GF-D8 (cell line): ENCODE measurements at places on chromosomes 5 and 9.

- no peak for DNase-seq
These were observed 330.0 kb downstream of the RASEF start for GRCh38 chr9:82732928-82733327.

- no peak for DNase-seq
These were observed 53.8 kb downstream of the GLRA1 start for GRCh38 chr5:151870820-151871219.

DNA sequence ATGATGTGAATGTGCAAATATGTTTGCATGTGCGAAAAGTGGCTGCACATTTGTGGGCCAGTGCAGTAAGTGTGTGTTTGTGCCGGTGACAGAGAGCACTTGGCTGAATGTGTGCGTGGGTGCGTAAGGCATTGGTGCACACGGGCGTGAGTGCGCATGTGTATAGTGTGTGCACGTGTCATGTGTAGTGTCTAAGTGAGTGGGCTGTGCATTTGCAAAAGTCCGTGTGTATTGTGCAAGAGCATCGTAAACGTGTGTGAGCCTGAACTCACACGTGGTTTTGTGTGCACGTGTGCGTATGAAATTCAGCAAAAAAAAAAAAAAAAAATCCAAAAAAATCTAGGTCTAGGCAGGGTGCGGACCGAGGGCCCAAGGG is 6.5 kb upstream of the EBF1 start:
- DNase-seq = no peak

GRCh38 chr5:101390151-101390908 is 487.2 kb upstream of the ST8SIA4 start:
- no peak for DNase-seq

- no peak for DNase-seq
These were observed 35.8 kb upstream of the SPRY4 start for GRCh38 chr5:142360607-142361120.

DNA sequence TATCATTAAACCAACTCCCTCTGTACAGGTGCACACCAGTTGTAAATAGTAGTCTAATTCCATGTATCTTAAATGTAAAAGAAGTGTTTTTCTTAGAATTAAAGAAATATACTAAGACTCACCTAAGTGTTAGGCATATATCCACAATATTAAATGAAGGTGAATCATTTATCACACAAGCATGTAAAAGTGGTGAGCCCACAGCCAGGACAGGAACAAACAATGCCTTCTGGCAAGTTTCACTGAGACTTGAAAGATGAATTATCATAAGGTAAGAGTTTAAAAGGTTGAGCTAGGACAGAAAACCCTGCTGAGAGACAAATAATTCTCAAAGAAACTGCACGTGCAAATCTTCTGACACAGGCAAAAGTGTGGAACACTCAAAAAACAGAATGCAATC is 832.5 kb downstream of the TAF11L14 start:
- DNase-seq = no peak

DNA sequence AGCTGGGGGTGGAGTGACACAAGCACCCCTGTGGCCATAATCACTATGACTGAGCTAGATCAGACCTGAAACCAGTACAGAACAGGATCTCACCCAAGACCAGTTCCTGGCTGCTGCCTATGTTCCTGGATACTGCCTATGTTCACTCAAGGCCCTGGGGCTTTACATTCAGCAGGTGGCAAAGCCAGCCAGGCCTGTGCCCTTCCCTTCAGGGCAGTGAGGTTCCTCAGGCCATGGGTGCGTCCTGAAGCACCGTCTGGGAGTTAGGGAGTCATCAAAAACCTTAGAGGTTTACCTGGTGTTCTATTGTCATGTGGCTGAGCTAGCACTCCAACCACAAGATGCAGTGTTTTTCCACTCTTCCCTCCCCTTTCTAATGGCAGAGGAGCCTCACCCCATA is 419.8 kb downstream of the TMEM232 start:
- no peak for DNase-seq

GRCh38 chr9:79135681-79136415 is 435.9 kb upstream of the TLE4 start:
- DNase-seq = no peak

DNA sequence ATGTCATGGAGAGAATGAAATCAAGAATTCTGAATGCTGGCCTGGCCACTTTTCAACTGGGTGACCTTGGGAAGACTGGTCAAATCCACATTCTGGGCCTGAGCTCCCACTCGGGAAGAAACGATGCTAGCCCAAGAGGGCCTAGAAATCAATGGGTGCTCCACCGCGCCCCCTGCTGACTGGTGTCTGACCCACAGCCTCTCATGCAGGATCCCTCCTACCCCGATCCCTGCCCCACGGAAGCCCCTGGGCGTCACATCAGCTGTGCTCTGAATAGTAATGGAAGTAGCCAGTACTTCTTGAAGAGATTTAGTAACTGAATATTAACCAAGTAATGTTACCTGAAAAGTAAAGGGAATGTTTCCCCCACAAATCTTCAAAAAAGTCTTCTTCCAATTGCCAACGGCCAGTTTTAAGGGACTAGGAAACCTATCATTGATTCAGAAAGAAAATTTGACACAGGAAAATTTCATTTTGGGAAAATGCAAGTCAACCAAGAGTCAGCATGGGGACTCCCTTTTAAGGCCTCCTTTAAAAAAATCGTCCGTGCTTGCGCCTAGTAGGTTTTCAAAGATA is 43.9 kb downstream of the CRB2 start:
- DNase-seq = no peak

- no peak for DNase-seq
These were observed 85.4 kb upstream of the SMARCA2 start for GRCh38 chr9:1929722-1930244.

GRCh38 chr5:98454904-98455303 is 318.6 kb upstream of the RGMB start:
- DNase-seq = no peak

GRCh38 chr9:108972626-108973209 is 38.5 kb downstream of the ABITRAM start:
- no peak for DNase-seq

DNA sequence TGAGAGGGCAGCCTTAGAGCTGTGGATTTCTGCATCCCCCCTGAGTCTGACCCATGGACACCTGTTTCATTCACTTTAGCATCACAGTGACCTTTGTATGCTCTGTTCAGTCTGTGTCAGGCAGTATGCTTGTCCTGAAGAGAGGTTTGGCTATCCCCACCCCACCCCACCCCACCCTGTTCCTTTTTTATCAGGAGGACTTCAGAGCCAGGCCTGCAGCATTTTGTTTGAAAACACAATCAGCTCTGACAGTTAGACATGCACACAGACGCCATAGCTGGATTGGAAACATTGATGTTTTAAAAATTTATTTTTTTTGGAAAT is 142.2 kb downstream of the NTRK2 start:
- DNase-seq = no peak

DNA sequence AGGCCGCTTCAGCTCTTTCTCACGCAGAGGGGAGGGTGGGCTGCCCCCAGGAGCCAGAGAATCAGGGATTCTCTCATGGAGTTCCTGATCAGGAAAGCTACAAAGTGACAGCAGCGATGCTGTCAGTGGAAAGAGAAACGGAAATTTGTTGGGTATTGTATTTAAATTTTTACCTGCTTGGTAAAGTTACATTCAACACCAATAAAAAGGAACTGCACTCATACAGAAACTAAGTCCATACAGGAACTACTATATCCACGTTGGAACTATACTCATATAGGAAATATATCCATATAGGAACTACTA is 325.5 kb upstream of the IRX4 start:
- DNase-seq = no peak

GRCh38 chr9:113042884-113043657 is 13.5 kb downstream of the ZFP37 start:
- DNase-seq = no peak

DNA sequence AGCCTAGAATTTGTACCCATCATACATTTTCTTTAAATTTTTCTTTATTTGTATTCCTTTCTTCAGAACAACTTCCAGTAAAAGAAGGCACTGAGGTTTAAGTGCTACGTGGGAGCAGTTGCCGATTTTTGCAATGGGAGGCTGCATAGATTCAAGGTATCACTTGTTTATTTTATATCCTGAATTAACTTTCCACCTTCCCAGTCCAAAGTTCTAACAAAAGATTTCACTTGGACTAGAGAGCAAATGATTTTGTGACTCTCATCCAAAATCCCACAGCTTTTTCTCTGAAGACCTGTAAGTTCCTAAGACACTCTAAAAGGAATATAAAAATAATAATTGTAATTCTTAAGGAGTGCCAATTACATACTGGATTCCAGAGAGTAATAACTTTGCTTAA is 139.1 kb upstream of the SPRY4 start:
- no peak for DNase-seq

DNA sequence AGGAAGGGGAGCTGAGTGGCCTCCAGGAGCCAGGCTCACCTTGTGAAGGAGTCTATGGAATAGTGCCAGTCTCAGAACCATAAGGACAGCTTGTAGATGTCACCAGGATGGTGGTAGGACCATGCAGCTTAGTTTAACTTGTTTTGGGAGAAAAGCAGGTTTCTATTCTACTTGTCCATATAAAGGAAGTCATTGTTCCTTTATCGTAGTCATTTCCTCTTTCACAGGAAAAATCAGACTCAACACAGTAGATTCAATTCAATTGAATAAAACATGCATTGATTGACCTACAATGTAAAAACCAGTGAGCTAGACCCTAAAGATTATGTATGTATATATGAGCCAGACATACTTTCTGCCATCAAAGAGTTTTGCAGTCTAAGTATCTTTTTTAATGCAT is 53.3 kb downstream of the MEGF10 start:
- no peak for DNase-seq

GRCh38 chr9:110605565-110605964 is 26.0 kb upstream of the SVEP1 start:
- no peak for DNase-seq

- no peak for DNase-seq
These were observed 701.3 kb upstream of the ACO1 start for GRCh38 chr9:31683116-31683515.

DNA sequence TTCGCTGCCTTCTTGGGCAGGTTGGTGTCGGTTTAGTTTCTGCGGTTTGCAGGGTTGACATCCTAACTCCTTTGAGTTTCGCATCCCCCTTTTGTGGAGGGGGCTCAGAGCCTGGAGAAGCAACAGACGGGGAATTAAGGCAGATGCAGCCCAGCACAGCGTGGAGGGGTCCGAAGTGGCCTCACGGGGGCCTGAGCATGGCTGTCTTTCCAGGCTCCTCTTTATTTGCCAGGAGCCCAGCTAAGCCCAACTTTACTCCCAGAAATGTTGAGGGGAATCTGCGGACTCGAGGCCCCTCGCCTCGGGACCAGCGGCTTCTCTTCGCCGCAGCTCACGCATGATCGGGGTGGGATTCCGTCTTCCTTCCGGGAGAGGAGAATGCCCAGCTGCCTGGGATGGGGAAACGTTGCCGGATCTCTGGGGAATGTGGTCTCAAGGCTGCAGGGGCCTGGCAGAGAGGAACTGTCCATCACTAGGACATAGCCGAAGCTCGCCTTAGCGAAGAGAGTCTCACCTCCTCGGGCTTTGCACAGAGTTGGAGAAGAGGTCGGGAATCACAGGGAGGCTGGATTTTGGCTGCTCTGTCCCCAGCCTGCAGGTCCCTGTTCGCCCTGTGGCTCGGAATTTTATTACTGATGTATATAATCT is 1.3 kb downstream of the RAI14 start:
- DNase-seq = no peak

DNA sequence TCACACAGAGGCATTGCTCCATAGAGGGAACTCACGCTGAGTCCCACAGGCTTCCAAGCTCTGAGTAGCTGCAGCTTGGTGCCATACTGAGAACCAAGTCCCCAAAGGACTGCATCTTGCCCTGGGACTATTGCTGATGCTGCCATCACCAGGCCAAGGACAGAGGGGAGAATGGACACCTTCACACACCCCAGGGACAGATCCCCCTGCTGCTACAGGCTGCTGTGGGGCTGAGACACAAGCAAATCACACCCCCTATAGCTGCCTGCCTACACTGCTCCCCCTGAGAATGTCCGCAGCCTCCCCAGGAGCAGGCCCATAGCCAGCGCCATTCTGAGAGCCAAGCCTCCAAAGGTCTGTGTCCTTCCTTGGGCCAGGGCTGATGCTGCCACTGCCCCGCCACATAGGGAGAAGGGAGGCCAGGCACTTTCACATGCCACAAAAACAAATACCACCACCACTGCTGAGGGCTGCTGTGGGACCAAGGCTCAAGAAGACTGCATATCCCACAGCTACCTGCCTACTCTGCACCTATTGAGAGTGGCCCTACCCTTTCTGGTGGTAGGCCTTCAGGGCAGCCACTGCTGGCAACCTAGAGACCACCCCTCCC is 81.5 kb downstream of the SYK start:
- no peak for DNase-seq

DNA sequence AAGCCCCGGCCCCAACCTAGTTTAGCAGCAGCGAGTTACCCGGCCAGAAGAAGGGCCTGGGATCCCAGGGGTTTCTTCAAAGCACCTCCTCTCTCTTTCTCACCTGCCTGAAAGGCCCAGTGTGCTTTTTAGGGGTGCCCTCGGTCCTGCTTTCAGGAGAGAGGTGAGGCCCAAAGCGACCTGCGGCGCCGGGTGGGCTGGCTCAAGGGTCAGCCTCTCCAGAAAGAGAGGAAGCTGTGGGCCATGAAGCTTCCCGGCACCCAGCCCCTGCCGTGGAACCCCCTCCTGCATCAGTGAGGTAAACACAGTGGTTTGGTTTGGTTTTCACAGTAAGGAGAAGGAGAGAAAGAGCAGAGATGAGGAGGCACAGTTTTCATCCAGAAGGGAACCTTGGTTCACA is 4.3 kb downstream of the FOXB2 start:
- DNase-seq = no peak

DNA sequence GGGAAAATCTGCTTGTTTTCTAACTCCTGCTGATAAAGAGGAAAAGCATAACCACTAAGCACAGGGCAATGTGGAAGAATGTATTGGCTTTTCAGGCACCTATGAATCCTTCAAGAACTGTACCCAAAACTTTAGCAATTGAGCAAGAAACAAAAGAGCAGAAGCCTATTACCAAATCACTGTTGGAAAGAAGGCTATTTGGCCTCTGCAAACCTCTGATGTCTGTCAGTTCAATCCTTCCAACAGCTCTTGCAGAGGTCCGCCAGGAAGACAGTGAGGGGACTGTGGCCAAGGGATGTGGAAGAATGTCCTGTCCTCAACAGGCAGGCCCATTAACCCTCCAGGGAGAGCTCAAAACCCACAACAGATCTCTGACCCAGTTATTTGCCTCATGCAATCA is 328.6 kb downstream of the ENC1 start:
- DNase-seq = no peak

DNA sequence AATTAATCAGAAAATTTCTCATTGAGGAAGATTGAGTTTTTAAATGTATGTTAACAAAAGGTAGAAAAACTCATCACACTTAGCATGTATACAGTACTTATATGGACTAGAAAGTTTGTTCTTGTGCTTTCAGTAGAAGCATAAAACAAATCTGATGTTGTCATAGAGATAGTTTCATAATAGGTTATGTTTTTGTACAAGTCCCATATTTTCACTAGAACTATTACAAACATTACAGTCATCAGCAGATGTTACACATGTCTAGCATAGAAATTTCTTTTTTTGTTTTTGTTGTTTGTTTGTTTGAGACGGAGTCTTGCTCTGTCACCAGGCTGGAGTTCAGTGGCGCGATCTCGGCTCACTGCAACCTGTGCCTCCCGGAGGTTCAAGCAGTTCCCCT is 131.4 kb downstream of the COMMD10 start:
- no peak for DNase-seq

GRCh38 chr5:64315778-64316177 is 150.1 kb downstream of the RNF180 start:
- no peak for DNase-seq

GRCh38 chr5:139394123-139394653 is 716 bp downstream of the PROB1 start:
- DNase-seq = no peak
